ENCODE measurements at places on chromosomes 1 and 21.
A peak's percentile ranks its signal among the peaks of the same experiment; 100 is the strongest.

GRCh38 chr1:220441211-220441610, 86.7 kb upstream of the MARK1 start:
- no peak for DNase-seq

DNA sequence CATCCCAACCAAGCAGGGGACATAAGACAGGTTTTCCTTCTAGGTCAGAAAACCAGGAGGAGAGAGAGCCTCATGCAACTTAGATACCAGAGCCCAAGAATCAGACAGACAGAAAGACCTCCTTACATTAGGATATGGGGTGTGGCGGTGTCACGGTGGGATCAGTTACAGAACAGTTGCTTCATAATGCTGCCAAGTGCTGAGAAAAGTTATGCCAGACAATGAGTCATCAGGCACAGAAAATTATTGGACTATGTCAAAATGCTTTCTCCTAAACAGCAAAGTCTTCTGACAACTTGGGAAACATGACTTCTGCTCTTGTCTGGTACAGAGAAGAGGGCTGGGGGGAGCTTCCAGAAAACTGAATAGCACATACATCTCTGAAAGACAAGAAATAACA, 1120.2 kb upstream of the TMPRSS15 start:
- no peak for DNase-seq

DNA sequence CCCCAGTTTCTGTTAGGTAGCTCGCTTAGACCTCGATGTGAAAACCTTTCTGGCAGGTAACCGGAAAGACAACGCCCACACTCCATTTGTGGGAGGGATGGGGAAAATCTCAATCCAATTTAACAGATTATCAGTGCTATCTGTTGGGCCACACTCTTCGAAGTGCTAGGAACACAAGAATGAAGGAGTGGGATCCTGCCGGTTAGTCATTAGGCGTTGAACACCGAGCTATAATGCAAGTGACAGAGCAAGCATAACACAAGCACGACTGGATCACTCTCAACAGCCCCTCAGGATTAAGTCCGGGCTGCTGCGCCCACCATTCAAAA, 531 bp downstream of the SNIP1 start:
- peak; percentile 16 for DNase-seq

- no peak for DNase-seq
These were observed 16.1 kb downstream of the ENSA start for GRCh38 chr1:150613061-150613920.

Measured in AG08396 (cell line).